ENCODE measurements at places on chromosomes 16 and 17.
A peak's percentile ranks its signal among the peaks of the same experiment; 100 is the strongest.

GRCh38 chr17:50057521-50057991 is 1.6 kb downstream of the ITGA3 start:
- no peak for DNase-seq

DNA sequence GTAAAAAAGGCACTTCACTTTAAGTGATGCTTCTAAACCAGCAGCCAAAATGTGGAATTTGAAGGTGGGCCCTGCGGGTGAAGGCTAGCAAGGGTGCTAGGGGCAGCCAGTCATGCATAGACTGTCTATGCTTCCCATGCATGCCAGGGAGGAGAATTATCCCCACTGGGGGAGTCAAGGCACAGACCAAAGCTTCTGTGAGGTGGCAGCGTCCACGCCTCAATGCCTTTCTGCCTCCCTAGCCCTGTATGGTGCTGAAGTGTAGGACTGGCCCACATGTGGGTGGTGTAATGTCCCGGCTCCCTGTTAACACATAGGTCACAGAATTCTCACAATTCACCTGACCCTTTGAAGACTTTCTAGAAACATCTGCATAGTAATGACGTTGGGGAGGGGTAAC is 1.9 kb downstream of the HS3ST2 start:
- DNase-seq: no peak

DNA sequence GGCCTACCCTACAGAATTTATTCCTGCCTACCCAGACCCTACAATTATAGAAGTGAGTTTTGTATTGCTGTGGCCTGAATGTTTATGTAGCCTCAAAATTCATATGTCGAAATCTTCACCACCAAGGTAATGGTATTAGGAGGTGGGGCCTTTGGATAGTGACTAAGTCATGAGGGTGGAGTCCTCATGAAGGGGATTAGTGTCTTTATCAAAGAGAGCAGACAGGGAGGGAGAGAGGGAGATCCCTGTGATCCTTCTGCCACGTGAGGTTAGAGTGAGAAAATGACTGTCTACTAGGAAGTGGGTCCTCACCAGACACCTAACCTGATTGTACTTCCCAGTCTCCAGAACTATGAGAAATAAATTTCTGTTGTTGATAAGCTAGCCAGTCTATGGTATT is 981 bp upstream of the DUXB start:
- DNase-seq: no peak

GRCh38 chr17:27573971-27574525 is 56.9 kb upstream of the LGALS9 start:
- DNase-seq: peak; percentile 37

- no peak for DNase-seq
Measured at GRCh38 chr17:72266112-72266775, 145.4 kb downstream of the SOX9 start.

- peak; percentile 4 for DNase-seq
Measured at GRCh38 chr16:86619239-86619794, 41.0 kb downstream of the FOXL1 start.

- peak; percentile 37 for DNase-seq
Measured at GRCh38 chr17:41529491-41529915, 1.4 kb upstream of the KRT19 start.

DNA sequence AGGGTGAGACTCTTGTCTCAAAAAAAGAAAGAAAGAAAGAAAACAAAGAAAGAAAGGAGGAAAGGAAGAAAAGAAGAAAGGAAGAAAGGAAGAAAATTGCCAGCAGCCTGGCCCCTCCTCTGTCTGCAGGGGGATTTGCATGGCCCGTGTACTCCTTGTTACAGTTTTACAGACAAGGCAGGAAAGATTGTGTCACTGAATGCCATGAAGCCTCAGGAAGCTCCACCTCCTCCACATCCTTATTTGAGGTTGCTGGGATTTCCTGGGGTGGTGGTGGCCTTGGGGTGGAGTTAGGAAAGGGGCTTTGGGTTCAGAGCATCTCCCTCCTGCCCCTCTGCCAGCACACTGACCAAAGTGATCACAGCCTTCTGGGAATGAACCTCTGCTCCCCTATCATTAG is 23.6 kb downstream of the CFAP20 start:
- no peak for DNase-seq

DNA sequence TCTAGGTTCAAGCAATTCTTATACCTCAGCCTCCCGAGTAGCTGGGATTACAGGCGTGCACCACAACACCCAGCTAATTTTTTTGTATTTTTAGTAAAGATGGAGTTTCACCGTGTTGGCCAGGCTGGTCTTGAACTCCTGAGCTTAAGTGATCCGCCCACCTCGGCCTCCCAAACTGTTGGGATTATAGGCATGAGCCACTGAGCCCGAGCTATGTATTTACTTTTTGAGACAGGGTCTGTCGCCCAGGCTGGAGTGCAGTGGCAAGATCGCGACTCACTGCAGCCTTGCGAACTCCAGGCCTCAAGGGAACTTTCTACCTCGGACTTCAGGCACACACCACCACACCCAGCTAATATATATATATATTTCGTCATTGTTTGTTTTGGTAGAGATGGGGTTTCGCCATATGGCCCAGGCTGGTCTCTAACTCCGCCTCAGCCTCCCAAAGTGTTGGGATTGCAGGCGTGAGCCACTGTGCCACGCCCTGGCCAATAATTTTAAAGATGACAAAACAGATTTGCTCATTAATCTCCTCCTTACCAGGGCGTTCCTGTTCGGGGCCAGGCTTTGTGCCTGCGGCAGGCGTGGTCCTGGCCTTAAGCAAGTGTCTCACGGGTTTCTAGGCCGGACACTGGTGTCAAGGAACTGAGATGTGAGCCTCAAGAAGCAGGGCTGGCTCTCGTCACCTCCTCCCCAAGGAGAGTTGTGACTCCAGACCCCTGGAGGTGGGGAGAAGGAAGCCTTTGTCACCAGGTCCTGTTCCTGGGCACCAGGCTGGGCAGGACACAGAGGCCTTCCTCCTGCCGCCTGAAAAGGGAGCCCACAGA is 4.3 kb upstream of the NPW start:
- no peak for DNase-seq

GRCh38 chr17:18889658-18890057 is 31.7 kb downstream of the PRPSAP2 start:
- DNase-seq: no peak

GRCh38 chr16:87406495-87407088 is 14.5 kb downstream of the MAP1LC3B start:
- peak; percentile 49 for DNase-seq

DNA sequence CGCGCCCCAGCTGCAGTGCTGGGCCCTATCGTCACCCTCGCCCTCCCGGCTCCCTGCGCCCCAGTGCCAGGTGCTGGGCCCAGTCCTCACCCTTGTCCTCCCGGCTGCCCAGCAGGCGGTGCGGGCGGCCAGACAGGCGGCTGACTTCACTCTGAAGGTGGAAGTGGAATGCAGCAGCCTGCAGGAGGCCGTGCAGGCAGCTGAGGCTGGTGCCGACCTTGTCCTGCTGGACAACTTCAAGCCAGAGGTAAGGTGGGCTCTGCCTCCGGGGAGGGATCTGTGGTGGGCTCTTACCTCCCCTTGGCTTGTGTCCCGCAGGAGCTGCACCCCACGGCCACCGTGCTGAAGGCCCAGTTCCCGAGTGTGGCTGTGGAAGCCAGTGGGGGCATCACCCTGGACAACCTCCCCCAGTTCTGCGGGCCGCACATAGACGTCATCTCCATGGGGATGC is 17.9 kb downstream of the QPRT start:
- no peak for DNase-seq

GRCh38 chr16:47519037-47519436 is 57.9 kb downstream of the PHKB start:
- no peak for DNase-seq

- DNase-seq: peak; percentile 85
Measured at GRCh38 chr17:4304417-4305027, 40.7 kb upstream of the ANKFY1 start.

DNA sequence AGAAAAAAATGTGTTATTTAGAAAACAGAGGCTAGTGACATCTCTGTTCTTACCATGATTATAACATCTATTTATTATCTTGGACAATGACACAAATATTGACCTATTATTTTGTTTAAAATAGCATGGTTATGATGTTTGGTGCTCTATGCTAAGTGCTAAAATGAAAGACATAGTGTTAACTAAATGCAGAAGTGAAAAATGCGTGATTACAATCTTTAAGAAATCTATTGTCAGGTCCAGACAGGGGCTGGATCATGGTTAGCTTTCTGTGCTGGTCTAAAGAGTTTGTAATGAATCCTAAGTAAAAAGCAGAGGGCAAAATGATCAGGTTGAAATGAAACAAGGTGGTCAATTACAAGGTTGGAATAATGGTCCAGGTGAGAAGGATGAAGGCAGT is 622 bp upstream of the KRT28 start:
- no peak for DNase-seq

DNA sequence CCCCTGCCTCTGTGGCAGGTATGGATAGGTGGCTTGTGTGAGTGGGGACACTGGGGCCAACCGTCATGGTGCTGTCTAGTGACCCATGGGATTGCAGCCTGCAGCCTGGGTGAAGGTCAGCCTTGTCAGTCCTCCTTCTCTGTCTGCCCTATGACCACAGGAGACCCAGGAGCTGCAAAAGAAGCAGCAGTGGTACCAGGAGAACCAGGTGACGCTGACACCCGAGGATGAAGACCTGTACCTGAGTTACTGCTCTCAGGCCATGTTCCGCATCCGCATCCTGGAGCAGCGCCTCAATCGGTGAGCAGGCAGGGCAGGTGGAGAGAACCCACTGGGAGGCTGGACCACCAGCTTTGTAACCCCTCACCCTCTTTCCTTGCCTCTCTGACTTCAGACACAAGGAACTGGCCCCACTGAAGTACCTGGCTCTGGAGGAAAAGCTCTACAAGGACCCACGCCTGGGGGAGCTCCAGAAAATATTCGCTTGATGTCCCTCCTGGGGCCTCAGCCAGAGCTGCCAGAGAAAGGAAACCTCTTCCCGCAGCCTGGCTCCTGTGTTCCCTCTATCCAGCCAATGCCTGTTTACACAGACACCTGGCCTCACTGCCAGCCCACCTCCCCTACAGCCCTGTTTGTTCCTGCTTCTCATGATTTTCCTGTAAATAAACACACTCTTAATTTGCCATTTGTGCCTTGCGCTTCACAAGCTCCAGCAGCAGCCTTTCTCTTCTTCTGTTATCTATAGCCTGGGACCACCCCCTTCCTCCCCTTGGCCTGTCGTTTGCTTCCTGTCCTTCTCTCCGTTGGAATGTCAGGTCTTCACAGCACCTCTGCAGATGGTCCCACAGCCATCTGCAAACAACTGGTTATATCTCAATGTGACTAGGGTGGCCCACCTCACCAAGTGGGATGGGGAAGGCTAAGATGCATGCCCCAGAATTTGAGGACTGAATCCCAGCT is 4.5 kb upstream of the KATNB1 start:
- DNase-seq: no peak

DNA sequence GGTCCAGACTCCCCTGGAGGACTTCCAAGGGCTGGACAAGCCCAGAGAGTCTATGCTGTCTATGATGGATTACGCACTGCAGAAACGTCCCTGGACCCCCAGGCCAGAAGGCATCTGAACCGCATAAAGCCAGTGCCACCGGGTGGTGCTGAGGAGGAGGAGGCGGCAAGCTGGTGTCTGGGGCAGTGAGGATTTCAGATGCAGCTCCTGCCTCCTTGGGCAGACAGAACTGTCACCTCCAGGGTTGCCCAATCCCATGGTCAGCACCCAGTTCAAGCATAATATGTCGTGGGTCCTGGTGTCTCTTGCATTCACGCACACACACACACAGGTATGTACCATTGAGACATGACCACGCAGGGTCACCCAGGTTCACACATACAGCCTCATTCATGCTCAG is 25.6 kb downstream of the RAP1GAP2 start:
- DNase-seq: no peak

- DNase-seq: no peak
Measured at GRCh38 chr17:11564589-11565380, 33.5 kb upstream of the DNAH9 start.

DNA sequence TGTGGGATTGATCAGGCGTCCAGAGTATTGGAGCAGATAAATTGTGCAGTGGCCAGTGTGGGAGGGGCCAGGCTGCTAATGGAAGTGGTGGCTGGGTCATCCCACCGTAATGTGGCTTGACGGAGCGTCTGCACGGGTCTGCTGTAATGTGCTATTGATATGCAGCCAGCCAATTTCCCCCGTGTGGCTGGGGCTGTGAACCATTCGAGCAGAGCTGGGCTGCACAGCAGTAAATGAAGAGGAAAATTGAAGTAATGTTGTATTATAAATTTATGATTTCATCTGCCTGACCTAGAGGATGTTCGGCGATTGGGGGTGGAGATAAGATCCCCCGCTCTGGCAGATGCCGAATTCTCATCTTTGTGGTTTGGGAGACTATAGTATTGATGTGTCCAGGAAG is 121.5 kb downstream of the CCDC182 start:
- no peak for DNase-seq

GRCh38 chr17:61846088-61846487 is 17.2 kb downstream of the BRIP1 start:
- DNase-seq: no peak

GRCh38 chr17:60598001-60598736 is 1.8 kb upstream of the PPM1D start:
- DNase-seq: no peak

- no peak for DNase-seq
Measured at GRCh38 chr16:10756574-10756973, 12.9 kb downstream of the NUBP1 start.

DNA sequence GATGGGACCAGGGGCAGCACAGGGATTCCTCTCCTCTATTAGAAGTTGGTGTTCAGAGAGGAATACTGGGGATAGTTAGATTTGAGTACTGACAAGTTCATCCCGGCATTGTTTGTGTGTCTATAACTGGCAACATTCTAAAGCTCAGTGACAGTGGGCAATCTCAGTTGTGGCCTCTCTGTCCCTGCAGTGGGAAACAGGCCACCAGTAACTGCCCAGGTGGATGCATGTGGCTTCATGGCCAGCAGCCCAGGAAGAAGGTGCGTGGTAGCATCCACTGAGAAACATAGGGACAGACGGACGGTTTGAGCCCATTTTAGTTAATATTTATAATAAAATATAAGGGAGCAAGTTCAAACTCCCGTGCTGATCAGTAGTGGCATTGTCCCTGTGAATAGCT is 51.5 kb downstream of the B9D1 start:
- DNase-seq: no peak

- DNase-seq: peak; percentile 20
Measured at GRCh38 chr16:13036600-13036999, 135.2 kb downstream of the SHISA9 start.

DNA sequence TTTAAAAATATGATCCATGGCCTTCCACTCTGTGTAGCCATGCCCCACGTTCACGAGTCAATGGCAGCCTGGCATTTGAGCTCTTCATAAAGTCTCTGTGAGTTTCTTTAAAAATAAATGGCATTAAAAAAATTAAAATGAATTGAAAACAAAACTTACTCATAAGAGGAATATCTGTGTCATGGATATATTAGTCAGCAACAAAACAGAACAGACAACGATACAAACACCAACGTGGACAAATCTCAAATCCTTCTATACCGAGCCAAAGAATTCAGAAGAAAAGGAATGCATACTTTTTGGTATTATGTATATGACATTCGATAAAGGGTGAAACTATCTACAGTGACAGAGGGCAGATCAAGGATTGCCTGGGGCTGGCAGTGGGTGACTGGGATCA is 8.2 kb upstream of the CMIP start:
- no peak for DNase-seq
